ENCODE measurements at places on chromosomes 4 and X.

GRCh38 chr4:183840311-183840710 lies 64.8 kb upstream of the STOX2 start:
- DNase-seq: peak; percentile 78

- no peak for DNase-seq
These were observed 173.8 kb downstream of the AR start for GRCh38 chrX:67717571-67717970.

GRCh38 chr4:109164011-109164410 lies 138.4 kb downstream of the COL25A1 start:
- no peak for DNase-seq

- no peak for DNase-seq
These were observed 1.1 kb downstream of the MOB1B start for GRCh38 chr4:70903291-70903603.

- DNase-seq: no peak
These were observed 327.4 kb downstream of the PPP3CA start for GRCh38 chr4:101019941-101020401.

DNA sequence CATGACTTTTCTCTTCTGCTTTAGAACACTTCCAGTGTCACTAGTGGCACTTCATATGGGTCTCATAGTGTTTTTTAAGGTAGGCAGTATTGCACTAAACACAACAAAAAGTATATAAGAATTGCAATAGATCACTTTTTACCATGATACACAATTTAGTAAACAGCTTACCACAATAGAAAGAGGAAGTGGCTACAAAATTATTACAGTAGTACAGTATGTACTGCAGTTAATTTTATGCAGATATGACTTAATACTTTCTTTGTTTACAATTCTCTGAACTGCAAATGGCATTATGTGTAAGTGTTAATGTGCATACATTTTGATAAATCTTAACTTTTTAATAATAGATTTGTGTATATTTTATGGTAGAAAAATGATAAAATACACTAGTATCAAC lies 157.3 kb downstream of the RRAGB start:
- no peak for DNase-seq

GRCh38 chr4:4670869-4671268 lies 129.0 kb upstream of the STX18 start:
- no peak for DNase-seq

GRCh38 chr4:8665406-8666360 lies 73.1 kb downstream of the CPZ start:
- DNase-seq: no peak

- DNase-seq: no peak
These were observed 1.4 kb upstream of the DOK7 start for GRCh38 chr4:3461515-3462291.
